NCI-H1436 (cell line): ENCODE measurements at places on chromosomes 4 and X.

DNA sequence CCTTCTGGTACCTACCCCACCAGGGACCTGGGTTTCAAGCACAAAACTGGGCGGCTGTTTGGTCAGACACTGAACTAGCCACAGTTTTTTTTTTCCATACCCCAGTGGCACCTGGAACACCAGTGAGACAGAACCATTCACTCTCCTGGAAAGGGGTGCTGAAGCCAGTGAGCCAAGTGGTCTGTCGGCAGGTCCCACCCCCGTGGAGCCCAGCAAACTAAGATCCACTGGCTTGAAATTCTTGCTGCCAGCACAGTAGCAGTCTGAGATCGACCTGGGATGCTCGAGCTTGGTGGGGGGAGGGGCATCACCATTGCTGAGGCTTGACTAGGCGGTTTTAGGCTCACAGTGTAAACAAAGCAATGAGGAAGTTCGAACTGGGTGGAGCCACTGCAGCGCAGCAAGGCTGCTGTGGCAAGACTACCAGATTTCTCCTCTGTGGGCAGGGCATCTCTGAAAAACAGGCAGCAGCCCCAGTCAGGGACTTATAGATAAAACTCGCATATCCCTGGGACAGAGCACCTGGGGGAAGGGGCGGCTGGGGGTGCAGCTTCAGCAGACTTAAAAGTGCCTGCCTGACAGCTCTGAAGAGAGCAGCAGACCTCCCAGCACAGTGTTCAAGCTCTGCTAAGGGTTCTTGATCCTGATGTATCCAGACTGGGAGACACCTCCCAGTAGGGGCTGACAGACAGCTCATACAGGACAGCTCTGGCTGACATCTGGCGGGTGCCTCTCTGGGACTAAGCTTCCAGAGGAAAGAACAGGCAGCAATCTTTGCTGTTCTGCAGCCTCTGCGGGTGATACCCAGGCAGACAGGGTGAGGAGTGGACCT lies 223.0 kb downstream of the COX18 start:
- DNase-seq, result no peak

DNA sequence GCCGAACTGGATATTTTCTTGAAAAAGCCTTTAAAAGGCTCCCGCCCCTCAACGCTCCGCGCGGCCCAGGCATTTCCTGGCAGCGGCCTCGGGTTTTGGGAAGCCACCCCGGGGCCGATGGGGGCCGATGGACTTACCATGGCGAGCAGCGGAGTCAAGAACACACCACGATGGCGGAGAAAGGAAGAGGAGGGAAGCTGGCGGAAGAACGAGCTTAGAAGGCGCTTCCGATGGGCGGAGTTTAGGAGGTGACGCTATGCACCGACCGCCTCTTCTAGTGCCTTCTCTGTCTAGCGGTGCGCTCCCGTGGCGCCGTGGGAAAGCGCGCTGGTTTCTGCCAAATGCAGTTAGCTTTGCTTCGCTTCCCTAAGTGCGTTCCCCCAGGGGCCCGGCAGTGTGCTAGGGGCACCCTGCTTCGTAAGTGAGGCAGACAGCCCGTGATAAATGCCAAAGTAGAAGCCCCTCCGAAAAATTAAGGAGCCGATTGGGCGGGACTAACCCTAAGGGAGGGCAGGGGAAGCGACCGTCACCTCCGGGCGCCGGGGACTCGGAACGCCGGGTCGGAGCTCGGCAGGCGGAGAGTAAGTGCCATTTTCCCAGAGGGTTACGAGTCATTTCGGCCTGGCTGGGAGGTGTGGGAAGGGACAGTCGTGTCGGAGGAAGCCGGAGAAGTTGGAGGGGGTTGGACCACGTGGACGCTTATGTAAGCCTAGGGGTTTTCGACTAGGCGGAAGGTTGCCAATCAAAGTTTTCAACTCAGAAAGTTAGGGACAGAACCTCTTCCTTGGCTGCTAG lies at the start of gene RPL39:
Gene RPL39, minus strand, starts transcription at position 194 of the 795 bp plus-strand sequence. Its CDS starts 54 bp downstream, at position 140.
- DNase-seq, result peak; percentile 91

DNA sequence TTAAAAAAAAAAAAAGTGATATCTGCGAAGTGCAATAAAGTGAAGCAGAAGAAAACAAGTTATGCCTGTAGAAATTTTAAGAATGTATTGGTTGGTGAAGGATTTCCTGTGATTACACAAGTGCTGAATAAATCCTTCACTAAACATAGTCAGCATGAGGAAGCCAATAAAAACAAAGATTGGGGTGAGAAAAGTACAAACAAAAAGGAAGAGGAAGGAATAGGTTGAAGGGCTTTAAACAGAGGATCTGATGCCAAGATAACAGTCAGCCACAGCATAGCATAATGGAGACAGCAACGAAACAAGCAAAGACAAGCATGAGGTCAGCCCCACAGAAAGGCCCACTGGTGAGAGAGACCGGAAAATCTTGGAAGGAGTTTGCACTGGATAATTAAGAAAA lies 372.2 kb downstream of the ADAM29 start:
- no peak for DNase-seq

DNA sequence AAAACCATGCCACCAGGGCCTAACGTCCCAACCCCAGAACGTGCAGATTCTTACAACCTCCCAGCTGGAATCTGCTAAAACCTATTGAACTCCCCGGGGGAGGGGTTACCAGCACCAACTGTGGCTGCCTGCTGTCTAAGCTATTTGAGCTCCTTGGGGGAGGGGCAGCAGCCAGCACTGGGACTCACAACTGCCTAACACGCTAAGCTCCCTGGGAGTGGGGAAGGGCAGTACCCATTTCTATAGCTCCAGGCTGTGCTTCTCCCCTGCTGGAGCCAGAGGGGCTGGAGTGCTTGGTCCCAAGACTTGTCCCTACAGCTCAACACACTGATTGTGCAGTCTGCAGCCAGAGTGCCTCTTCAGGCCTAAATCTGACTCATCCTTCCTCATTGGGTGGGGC lies 459.8 kb upstream of the FGF16 start:
- DNase-seq, result no peak

- peak; percentile 69 for DNase-seq
Measured at GRCh38 chrX:102832661-102833060, 104.4 kb upstream of the RAB40AL start.

DNA sequence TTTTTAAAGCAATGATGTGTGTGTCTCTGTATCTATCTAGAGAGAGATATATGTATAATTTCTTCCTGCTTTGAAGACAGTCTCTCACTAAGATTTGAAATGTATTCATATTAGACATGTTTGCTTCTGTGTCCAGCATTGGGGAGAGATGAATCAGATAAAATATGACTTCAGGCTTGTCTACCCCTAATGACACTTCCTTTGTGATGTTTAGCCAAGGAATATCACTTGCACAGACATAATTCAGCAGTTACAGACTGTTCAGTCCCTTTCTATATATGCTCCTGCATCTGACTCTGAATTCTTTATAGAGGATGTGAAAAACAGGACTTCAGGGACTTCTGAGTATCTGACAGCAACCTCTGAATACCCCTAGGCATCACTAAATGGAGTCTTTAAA lies 158.4 kb downstream of the DCLK2 start:
- DNase-seq, result no peak
